ENCODE measurements at places on chromosomes 11 and 22.

GRCh38 chr11:133819114-133819513 lies 26.2 kb downstream of the SPATA19 start:
- DNase-seq, result no peak

DNA sequence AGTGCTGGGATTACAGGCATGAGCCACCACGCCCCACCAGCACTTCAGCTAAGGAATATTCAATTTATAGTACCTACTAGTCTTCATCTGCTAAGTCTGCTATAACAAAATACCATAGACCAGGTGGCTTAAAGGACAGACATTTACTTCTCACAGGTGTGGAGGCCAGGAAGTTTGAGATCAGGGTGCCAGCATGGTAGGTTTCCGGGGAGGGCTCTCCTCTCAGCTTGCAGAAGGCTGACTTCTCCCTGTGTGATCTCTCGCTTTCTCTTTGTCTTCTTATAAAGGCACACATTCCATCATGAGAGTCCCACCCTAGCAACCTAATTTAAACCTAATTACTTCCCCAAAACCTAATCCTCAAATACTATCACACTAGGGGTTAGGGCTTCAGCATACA lies 433.0 kb downstream of the INSC start:
- no peak for DNase-seq

- no peak for DNase-seq
Measured at GRCh38 chr11:34972892-34973291, 56.5 kb downstream of the PDHX start.

- no peak for DNase-seq
Measured at GRCh38 chr11:93653080-93653479, 8.4 kb upstream of the CEP295 start.

DNA sequence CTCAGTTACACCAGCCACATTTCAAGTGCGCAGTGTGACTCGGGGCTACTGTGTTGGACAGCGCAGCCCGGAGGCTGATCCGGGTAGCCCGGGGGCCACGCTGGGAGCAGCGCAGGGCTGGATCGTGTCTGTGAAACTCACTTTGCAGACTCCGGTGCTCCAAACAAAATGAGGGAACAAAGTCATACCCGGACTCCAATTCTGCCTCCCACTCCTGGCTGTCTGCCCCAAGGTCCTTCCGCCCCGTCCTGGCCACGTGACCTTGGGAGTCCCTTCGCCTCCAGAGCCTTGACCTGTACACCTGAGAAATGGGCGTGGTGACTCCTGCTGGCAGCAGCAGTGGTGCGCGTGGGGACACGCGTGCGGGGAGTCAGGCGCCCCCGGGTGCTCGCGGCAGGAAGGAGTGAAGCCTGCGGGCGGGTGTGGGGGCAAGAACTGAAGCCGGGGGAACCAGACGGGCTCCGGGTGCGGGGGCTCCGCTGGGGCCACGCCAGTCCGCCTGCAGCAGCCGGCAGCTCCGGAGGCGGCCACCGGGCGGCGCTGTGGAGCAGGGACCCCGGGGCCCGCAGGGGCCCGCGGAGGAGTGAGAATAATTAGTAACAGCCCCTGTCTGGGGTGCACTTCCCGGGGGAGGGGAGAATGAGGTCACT lies 42.4 kb downstream of the KCNJ4 start:
- no peak for DNase-seq

- DNase-seq, result no peak
Measured at GRCh38 chr22:37751449-37752188, 54.8 kb downstream of the TRIOBP start.

GRCh38 chr11:111414267-111414931 lies 35.3 kb upstream of the POU2AF1 start:
- no peak for DNase-seq

- no peak for DNase-seq
Measured at GRCh38 chr11:68569357-68569756, 108.8 kb downstream of the PPP6R3 start.

DNA sequence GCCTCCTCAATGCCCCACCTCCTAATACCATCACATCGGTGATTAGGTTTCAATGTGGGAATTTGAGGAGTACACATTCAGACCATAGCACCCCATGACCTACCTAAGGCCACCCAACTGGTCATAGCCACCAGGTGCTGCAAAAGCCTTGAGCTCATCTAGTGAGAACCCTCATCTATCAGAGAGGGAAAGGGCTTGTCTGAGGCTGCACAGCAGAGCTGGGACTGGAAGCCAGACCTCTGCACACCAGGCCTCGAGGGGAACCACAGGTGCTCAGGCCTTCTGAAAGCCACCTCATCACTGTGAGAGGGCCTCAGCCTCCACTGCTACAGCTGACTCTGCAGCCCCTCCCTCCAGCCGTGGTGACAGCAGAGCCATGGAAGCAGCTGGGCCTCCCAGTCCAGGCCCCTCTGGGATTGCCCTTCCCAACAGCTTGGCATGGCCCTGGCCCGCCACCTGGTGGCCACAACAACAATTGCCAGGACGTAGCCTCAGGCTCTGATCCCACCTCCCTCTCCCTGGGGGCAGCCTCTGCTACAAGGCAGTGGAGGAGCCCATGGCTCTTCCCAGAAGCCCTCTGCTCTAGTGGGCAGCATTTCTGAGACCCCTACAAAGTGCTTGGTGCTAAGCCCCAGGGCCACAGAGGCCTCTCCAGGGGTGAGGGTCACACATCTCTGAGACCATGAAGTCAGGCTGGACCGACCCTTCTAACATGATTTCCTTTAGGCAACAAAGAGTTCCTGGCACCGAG lies 41.0 kb upstream of the PRDM11 start:
- peak; percentile 80 for DNase-seq

DNA sequence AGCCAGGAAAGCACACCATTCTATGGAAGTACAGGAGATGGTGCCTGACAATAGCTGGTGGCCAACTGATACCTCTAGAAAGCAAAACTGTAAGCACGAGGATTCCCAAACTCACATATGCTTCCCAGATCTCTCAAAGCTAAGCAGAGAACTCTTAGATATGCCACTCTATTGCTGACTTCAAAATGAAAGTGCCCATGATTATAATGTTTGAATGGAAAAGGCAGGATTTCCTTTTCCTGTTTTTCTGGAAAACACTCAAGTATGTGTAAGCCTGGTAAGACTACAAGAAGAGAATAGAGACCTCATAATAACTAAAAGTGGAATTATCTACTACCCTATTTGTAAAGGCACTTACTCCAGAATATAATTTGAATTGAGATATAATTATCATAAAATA lies 2.6 kb upstream of the CARD18 start:
- DNase-seq, result no peak

GRCh38 chr11:78763664-78764063 lies 189.0 kb upstream of the NARS2 start:
- DNase-seq, result no peak

DNA sequence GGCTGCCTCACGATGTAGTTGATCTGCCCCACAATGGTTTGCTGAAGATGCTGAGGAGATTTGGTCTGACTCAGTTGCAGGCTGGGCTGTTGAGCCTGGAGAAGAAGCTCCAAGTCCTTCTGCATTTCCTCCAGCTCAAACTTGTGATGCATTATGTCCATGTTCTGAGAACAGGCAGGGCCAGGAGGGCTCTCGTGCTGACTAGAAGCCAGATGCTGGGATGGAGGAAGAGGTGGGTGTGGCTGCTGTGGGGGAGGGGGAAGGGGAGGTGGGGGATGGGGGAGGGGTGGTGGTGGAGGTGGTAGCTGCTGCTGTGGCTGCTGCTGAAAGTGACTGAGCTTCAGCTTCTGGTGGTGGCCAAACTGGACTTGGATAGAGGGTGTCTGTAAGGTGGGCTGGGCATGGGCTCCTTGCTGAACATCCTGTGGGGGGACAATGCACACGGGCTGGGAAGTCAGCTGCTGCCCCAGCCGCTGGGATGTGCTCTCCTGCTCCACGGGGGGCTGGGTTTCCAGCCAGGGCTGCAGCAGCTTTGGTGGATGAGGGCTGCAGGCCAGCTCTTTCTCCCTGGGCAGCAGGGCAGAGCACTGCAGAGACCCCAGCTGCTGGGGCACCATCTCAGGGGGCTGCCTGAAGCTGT lies 42.1 kb downstream of the TRIM66 start:
- DNase-seq, result no peak

- no peak for DNase-seq
Measured at GRCh38 chr11:45314900-45315299, 28.8 kb upstream of the SYT13 start.

DNA sequence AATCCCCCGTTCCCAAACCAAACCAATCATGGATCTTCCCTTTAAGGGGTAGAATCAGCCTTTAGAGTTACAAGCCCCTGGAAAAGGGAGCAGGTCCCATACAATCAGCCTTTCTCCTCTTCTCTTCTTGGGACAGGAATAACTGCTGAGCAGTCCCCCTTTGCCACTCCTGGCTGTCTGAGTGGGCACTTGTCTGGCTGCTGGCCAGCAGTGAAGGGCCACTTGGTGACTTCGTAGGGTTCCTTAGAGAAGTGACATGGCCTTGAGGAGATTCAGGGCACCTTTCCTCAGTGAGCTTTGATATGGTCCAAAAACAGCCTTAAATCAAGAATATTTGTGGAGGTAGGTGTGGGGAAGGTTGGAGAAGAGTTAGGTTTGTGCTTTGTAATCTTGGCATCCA lies 53.5 kb upstream of the HORMAD2 start:
- DNase-seq, result no peak

- no peak for DNase-seq
Measured at GRCh38 chr11:127926721-127927120, 660.6 kb downstream of the ETS1 start.

DNA sequence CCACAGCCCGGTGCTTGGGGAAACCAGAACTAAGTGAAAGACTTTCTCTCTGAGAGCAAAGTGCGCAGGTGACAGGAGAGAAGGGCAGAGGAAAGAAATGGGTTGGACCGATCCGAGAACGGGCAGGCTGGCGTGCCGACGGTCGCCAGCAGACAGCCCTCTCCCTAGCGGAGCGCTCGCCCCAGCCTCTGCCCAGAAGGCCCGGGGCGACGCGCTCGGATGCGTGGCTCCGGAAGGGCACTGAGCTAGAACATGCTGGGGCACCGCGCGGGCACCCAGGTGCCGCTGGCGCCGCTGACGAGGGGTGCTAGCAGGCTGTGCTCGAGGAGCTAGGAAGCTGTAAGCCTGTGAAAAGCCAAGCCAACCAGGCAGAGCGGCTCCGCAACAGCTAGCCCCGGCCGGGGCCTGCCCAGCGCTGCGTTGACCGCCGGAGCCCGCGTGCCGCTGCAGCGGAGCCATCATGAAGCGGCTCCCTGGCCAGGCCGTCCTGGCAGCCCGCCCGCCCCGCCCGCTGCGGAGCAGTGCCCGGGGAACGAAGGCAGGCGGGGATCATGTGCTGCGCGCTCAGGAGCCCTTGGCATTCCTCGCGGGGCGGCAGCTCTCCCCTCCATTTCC lies 22.1 kb upstream of the RRAS2 start:
- peak; percentile 23 for DNase-seq

DNA sequence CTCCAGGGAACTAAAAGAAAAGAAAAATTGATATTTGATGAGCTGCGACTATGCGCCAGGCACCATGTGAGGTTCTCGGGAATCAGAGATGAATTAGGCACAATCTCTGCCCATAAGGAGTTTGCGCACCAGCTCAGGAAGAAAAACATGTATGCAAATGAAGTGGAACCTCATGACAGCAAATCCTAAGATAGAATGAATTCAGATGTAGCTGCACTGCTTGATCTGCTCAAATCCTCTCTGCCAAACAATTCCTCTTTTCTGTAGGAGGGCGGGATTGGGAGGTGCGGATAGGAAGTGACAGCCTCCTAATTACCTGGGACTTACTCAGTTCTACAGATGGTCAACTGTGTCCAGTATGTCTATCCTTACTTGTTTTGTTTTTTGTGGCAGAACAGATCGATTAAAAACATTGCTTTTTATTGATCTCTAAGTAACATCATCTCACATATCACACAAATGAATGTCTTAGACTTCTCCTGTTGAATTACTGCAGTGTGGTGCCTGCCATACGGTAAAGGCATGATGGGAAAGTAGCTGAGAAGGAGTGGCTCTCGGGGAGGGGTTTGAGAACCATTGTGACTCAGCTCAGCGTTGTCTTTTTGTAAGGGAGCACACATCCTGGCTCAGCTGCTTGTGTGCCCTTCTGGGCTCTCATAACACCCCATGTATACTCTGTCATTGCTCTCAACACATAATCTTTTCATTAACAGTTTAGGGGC lies 13.9 kb downstream of the CRTAM start:
- peak; percentile 30 for DNase-seq

DNA sequence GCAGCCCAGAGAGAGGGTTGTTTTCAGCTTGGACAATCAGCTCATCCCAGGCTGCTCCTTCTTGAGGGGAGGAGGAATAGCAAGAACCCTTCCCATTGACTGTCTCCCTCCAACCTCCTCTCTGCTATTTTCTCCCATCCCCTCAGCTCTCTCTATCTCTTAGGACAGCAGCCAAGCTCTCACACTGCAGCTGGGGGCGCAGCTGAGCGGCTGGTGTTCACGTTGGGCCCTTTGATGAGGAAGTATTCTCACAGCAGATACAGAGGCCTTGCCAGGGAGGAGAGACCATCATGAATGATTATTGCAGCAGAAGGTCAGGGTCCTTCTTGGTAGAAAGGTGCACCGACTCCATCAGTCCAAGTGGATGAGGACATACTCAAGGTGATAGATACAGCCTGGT lies 26.5 kb upstream of the CADM1 start:
- DNase-seq, result no peak

GRCh38 chr11:12961615-12962014 lies 47.5 kb upstream of the RASSF10 start:
- no peak for DNase-seq

- DNase-seq, result no peak
Measured at GRCh38 chr11:117743121-117743815, 53.7 kb downstream of the DSCAML1 start.

DNA sequence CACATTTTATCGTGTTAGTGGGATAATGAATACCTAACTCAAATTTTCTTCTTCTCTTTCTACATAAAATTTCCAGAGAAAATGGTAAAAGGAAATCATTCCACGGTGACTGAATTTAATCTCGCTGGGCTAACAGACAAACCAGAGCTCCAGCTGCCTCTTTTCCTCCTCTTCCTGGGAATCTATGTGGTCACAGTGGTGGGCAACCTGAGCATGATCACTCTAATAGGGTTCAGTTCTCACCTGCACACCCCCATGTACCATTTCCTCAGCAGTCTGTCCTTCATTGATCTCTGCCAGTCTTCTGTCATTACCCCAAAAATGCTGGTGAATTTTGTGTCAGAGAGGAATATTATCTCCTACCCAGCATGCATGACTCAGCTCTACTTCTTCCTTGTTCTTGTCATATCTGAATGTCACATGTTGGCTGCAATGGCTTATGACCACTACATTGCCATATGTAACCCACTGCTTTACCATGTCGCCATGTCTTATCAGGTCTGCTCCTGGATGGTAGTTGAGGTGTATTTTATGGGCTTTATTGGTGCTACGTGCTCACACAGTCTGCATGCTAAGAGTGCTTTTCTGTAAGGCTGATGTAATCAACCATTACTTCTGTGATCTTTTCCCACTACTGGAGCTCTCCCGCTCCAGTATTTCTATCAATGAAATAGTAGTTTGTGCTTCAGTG lies 24.1 kb downstream of the OR10D3 start:
- DNase-seq, result no peak
